ENCODE measurements at places on chromosomes 2 and 18.
A peak's percentile ranks its signal among the peaks of the same experiment; 100 is the strongest.

GRCh38 chr2:205687641-205687956 lies 5.3 kb downstream of the NRP2 start:
- DNase-seq, result no peak

- DNase-seq, result no peak
Observed at GRCh38 chr2:65291216-65292105, 63.8 kb downstream of the ACTR2 start.

DNA sequence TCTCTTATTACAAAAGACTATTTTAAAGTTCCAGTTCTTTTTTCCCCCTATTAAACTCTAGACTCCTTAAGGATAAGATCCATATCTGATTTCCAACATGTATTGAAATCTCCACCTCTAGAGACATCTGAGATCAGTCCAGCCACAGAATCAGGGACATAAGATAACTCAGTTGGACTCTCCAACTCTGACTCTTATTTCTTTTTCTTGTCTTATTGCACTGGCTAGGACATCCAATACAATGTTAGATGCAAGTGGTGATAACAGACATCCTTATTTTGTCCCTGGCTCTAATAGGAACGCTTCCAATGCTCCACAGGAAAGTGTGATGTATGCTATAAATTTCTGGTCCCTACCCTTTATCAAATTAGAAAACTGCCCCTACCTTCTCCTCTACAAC lies 158.1 kb downstream of the TNS1 start:
- no peak for DNase-seq

GRCh38 chr2:210027608-210028007 lies 25.2 kb downstream of the RPE start:
- DNase-seq, result no peak

- DNase-seq, result no peak
Observed at GRCh38 chr2:217996361-217996760, 6.4 kb downstream of the TNS1 start.

DNA sequence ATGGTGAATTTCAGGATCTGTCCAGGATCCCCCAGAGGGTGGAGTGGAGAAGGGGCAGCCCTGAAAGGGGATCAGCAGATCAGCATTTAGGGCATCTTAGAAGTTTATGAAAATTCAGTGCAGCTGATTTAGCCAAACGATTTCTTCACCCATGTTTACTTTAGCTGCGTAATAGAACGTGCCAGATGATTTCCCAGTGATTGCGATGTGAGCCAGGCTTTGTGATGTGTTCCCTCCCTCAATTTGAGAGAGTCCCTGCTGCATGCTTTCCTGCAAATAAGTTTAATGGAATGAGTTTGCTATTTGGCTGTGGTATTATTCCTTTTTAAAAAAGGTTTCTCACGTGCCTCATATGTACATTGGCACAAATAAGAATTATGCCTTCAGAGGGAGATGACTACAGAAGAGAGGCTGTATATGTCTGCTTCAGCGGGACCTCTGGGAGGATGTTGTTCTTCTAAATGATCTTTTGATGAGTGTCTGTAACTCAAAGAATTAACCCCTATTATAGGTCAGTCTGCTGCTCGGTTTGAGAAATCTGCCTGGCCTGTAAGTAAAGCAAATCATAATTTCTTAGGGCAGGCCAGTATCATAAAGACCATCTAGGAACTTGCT lies 111.9 kb downstream of the MRO start:
- no peak for DNase-seq

DNA sequence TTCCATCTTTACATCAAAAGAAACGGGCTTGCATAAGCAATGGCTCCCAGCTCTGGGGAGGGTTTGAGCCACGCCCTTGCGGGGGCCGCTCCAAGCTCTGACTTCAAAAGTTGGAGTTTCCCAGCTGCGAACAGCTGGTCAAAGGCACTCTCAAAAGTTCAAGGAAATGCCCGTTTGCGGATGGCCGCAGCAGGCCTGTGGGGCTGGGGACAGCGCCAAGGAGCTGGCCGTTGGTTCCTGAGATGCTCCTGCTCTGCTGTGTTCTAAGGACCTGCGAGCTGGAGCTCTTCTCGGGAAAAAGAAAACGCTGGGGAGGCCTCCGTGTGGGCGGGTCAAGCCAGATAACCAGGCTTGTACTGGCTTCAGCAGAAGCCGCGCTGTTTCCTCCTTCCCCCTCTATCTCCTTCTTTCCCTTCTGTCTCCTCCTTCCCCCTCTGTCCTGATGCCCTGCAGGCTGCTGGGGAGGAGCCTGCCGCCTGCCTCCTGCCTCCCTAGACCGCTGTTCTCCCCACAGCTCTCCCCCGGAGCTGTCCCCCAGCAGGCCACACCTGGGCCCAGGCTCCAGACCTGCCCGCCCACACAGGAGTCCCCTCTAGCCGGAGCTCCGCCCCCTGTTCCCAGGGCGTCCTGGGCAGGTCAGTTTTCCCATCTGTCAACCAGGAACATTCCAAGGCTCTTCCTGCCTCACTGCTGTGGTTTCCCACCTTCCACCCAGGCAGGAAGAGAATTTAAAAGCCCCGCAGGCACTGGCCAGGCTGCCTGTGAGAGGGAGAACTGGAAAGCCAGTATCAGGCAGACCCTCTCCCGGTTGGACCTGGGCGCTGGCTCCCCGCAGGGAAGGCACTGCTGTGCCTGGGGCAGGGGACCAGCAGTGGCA lies 14.1 kb downstream of the KLF11 start:
- no peak for DNase-seq

DNA sequence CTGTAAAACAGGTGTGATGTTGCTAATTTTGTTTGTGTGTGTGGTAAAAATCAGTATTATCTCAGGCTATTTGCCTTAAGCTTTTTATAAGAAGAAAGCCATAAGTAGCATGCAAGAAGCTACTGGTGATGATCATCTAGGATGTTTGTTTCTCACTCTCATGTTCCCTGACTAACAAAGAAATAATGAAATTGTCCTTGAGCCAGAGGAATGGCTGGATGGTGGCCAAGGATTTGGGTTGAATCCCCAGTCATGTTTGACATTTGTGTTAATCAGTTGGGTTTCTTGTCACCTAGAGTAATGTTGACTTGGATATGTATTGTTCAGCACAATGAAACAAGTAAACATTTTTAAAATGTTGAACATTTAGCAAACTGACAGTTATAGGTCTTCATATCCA lies 496.8 kb upstream of the ZEB2 start:
- DNase-seq, result no peak

DNA sequence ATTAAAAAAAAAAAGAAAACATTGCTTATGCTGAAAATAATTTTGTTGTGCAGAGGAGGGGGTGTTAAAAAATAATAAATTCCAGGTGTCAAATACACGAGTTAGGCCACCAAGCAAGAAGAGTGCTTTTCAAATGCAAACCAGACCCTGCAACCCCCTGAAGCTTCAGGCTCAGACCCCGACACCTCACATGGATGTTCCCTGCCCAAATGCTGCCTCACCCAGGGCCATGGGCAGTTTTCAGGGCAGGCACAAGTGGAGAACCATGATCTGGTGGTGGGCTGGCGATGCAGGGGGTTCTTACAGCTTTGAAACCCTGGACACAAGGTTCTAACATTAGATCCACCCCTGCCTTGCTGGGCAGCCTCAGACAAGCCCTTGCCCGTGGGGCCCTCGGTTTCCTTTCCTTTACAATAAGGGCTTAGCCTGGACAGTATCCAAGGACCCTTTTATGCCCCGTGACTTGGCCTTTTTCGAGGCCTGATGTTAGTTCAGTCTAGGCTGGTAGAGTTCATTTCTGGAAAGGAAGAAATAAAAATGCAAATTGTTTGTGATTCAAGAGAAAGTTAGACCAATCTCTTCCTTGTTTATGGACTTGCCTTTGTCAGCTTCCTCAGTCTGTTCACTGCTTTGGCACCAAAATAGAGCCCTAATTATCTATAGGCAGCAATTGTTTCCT lies 168.7 kb downstream of the DDX1 start:
- DNase-seq, result no peak

DNA sequence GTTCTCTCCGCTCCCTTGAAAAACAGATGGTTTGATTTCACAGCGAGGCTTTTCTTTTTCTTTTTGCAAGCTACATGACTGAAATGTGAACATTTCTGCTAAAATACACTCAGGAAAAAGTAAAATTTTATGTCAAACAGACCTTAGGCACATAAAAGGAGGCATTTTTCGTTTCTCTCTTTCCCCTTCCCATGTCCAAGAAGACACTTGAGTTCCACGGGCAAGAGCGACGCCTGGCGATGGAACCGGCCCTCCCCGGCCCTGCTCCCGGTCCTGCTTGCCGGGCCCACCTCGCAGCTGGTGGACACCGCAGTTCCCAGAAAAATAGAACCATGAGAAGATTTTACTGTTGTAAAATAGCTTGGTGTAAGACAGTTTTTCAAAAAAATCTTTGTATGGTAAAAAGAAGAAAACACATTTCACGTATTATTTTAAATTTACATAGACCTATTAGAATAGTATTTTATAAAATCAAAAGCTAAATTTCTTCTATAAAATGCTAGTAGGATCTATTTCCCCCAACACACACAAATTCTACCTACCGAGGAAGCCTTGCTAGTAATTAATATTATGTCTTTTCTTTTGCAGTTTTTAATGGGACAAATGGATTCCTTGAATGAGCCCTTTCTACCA lies 2.3 kb upstream of the ALKAL2 start:
- peak; percentile 53 for DNase-seq

- DNase-seq, result no peak
Observed at GRCh38 chr2:236685979-236686520, 116.4 kb downstream of the ACKR3 start.

DNA sequence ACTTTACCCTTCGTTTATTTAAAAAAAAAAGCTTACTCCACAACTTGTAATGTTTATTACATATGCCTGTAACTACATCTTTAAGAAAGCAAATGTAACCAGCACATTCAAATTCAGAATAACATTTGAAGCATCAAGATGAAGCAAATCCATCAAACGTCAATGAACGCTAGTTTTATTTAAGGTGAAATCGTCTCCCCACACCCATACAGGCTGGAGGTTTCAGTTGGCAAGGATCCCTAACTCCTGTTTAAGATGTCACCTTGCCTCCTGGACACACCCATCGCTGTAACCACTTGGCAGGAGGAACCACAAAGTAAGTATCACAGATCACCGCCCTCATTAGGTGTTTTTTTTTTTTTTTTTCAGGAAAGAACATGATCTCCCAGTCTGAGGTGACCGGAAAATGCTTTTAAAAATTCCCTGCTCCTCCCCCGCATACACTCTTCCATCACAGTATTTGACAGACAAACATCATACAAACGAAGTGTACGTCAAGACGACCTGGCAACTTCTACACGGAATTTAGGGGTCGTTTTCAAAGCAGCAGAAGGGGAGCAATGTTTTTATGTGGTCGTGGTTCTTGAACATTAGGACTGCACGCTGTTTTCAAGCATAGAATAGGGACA lies 19.7 kb upstream of the STPG4 start:
- DNase-seq, result peak; percentile 86

DNA sequence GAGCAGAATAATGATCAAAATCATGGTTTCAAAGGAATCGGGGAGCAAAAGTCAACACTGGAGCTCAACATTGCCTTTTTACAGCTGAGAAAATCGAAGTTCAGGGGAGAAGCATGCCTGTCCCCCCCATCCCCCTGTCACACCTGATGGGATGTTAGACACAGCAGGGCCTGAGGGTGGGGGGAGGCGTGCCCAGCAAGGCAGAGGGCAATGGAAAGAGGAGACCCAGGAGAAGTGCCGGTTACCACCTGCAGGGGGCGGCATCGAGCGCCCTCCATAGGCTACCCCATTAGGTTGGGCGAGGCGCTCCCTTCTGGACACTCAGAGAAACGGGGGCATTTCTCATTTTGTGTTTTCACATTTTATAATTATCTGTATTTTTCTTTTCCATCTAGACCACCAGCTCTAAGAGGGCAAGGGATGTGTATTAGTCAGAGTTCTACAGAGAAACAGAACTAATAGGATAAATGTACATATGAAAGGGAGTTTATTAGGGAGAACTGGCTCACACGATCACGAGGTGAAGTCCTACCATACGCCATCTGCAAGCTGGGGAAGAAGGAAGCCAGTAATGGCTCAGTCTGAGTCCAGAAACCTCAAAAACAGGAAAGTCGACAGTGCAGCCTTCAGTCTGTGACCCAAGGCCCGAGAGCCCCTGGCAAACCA lies 271.3 kb downstream of the LRATD1 start:
- no peak for DNase-seq

DNA sequence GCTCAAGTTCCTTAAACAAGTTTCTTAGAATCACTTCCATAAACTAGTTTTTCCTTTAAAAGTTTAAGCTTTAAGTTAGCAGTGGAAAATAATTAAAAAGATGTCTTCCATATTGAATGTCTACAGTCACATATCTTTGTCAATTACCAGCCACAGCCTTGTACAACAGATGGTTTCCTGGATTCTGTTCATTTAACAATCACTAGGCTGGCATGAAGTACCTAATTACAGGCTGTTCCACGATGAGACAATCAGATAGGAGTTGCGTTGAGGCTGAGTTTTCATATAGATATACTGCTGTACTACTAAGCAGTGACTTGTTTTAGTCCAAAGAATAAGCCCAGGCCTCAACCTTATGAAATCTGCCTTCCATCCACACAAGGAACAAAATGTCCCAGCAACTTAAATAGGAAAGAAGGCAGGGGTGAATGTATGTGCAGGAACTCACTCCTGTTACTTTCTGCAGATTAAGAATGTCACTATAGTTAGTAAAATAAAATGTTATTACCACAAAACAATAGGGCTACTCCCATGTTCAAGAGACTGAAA lies 131.0 kb downstream of the ZAP70 start:
- no peak for DNase-seq

DNA sequence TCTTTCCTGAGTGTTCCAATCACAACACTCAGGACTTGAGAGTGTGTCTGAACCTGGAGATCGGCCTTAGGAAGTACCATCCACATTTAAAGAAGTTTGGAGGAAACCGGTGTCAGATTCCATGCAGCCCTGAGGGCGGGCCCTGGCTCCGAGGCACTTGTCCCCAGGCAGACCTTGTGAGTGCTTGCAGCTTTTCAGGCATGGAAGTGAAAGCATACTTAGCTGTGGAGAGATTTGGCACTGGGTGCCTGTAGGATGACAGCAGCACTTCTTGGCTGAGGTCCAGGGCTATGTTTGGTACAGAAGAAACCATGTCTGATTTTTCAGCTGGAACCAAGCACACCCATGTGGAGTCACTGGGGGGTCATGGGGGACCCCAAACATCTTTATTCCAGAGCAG lies 230.8 kb downstream of the SEPTIN10 start:
- DNase-seq, result no peak

GRCh38 chr18:58338961-58339592 lies 289.8 kb downstream of the ALPK2 start:
- DNase-seq, result no peak

DNA sequence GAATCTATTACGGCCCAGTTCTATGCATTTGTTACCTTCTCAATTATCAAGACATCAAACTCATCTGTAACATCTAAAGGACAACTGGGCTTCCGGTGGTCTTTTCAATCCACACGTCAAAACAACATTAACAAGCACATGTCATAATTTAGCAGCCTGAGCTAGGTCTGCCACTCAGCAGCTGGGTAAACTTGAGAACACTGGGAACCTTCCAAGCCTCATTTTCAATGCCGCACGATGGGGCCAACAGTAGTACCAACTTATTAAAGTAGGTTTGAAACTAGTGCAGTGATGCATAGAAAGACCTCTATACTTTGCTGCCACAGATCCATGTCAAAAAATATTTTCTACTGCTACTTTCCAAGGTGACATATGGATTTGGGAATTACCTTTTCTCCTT lies 60.4 kb downstream of the COL4A4 start:
- DNase-seq, result no peak
